Activated T-helper 1 cell treated with Interleukin-2 at 50 U/mL for 16 hours (primary cell): ENCODE measurements at places on chromosomes 4 and X.
A peak's percentile ranks its signal among the peaks of the same experiment; 100 is the strongest.

- no peak for DNase-seq
These were observed 120.3 kb downstream of the RASL11B start for GRCh38 chr4:52982255-52982945.

DNA sequence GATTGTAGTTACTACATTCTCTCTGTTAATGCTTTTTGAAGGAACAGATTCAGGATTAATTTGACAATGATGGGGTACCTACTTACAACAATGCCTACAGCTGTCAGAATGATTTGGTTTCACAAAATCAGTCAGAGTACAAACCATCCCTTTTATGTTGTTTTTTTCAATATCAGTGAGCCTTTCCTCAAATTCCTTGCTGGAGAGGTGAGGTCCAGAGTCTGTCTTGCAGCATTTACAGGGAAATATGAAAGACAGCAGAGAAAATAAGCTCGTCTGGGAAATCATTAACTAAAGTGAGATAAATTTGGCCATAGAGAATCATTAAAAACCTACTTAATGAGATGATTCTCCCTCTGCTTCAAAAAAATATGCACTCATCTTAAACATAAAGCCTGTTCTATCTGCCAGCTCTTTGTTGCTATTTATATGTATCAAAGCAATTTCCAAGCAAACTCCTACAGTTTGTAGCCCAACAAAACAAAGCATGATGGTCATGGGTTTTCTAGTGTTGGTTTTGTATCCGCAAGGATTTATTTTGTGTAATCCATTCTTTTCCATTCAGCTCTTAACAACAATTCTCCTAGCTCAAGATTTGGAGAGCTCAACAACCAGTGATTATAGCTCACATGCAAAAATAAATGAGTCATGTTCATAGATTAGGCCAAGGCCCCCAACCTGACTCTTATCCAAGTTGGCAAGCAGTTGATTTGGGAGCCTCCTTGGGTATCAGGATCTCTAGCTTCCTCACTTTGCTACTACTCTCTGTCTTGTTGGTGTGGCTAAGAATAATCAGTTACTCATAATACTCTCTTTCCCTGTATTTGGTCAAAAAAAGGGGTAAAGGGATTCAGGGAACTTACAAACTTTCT lies 222.6 kb downstream of the ENOX2 start:
- DNase-seq = no peak

- no peak for DNase-seq
These were observed 13.4 kb downstream of the CCDC158 start for GRCh38 chr4:76407440-76408119.

- no peak for DNase-seq
These were observed 227.8 kb downstream of the STIM2 start for GRCh38 chr4:27088491-27088890.

DNA sequence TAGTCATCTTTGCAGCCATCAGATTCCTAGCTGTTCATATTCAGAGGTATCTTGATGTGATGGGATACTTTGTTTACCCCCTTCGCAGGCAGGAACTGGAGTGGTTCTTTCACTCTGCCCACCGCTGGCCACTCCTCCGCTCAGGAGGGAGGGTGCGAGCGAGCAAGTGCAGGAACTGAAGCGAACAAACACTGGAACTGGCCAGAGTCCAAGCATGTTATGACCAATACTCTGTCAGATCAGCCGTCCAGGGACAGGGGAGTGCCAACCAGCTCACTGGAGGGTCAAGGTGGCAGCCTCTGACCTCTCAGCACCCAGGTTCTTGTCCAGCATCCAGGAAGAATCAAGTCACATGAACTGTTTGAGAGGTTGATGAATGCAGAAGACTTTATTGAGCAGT lies 18.0 kb upstream of the MANBA start:
- no peak for DNase-seq

DNA sequence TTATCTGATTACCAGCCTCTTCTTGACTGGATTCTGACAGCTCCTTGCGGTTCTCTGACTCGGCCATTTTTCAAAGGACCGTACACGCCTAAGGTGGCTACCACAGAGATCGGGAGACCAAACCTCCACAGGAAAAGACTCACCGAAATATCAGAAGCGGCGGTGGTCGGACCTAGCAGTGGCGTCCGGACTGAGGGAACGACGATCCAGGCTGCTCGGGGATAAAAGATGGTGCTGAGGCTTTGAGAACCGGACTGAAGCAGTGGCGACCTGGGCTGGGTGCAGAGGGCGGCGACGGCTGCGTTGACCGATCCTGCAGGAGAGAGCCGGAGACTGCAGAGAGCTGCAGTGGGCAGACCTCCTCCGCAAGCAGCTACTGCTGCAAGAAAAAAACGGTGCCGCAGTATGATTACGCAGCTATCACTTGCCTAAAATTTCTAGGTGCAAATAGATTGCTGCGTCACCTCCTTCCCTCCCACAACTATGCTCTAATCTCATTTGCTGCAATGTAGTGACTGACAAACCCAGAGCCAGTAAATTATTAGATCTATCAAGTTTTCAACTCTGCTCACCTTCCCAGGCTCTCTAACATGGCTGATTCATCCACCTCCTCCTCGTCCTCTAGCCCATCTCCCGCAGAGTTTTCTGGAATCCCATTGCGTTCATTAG lies at the start of gene NAP1L2:
Gene NAP1L2, minus strand, starts transcription at position 426 of the 669 bp plus-strand sequence. Its CDS starts 359 bp downstream, at position 67.
- DNase-seq = peak; percentile 22

GRCh38 chrX:139429913-139430312 lies 100.6 kb upstream of the F9 start:
- no peak for DNase-seq

- DNase-seq = no peak
These were observed 207.3 kb upstream of the DCAF8L1 start for GRCh38 chrX:28188526-28188925.

GRCh38 chr4:5964030-5964429 lies 54.2 kb downstream of the C4orf50 start:
- no peak for DNase-seq

GRCh38 chrX:74924449-74925224 lies 615 bp downstream of the NEXMIF start:
- DNase-seq = no peak

GRCh38 chrX:13550346-13550745 lies 19.1 kb upstream of the EGFL6 start:
- no peak for DNase-seq

- DNase-seq = no peak
These were observed 8.5 kb downstream of the POU3F4 start for GRCh38 chrX:83516597-83516996.

DNA sequence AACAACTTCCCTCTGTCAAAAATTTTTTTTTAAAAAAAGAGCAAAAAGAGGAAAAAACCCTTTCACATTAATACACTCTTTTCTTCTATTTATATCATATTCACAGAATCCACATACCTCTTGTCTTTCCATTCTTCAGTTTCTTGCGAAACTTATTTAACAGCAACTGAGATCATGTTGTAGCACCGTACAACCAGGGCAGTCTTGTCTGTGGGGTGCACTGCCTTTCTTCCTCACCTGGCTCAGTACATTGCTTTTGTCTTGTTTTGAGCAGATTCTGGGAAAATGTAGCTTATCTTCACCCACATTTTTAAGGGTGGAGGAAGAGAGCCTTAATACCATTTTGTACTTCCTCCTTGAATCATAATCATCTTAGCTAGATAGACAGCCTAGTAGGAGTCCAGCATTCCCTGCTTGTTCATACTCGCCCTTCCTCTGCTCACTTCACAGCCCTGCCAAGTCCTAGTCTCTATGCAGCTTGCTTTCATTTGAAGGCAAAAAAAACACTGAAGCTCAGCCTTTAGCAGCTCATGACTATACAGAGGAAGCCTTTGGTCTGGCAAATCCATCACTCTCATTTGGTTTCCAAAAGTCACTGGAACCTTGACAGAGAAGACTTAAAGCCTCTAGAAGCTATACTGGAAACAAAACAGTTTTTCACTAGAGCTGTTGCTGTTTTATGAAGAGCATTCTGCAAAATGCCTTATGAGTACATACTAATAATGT lies 140.6 kb upstream of the BANK1 start:
- no peak for DNase-seq

GRCh38 chrX:53587795-53588420 lies 98.6 kb downstream of the HUWE1 start:
- DNase-seq = no peak

- DNase-seq = no peak
These were observed 58.1 kb downstream of the TMEM164 start for GRCh38 chrX:110060846-110061537.

DNA sequence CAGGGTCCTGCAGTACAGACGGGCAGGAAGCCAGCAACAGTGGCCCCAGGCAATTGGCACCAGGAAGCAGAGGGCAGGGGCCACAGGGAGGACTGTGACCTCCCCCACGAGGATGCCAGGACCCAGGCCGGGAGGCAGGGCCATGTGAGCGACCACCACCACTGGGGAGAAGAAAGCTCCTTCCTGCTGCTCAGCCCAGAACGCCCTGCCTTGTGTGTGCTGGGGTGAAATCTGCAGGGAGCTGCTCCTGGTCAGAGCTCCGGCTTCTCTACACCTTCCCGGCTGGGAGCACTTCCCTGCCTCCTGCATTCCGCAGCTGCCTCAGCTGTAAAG lies 100.4 kb downstream of the HMX1 start:
- DNase-seq = no peak

DNA sequence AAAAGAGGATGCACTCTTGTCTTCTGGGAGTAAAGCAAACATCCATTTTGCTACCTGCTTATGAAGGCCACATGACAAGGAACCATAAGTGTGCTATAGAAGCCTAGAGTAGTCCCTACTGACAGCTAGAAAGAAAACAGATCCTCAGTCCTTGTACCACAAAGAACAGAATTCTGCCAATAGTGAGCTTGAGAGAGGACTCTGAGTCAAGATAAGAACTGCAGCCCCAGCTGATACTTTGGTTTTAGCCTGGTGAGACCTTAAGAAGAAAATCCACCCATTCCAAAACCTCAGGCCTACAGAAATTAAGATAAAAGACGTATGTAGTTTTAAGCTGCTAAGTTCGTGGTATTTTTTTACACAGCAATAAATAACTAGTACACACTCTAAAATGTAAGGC lies 914.6 kb downstream of the PCDH19 start:
- no peak for DNase-seq

DNA sequence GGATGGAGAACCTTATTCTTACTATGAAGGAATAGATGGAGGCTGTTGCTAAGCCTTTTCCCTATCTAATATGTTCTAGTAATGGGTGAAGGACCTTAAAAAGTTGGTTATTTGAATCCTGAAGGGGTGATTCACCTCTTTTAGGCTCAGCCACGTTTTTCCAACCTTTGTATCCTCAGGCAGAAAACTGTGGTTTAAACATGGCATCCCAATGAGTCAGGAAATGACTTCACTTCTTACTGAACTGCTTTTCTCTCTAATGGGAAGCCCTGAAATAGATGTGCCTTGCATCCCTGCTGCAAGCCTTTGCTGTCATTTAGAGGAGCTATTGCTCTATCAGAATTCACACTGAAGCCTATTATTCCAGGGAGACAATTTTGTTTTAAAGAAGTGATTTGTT lies 191.0 kb upstream of the ARX start:
- no peak for DNase-seq

- DNase-seq = no peak
These were observed 83.2 kb downstream of the SHROOM3 start for GRCh38 chr4:76518241-76518640.

DNA sequence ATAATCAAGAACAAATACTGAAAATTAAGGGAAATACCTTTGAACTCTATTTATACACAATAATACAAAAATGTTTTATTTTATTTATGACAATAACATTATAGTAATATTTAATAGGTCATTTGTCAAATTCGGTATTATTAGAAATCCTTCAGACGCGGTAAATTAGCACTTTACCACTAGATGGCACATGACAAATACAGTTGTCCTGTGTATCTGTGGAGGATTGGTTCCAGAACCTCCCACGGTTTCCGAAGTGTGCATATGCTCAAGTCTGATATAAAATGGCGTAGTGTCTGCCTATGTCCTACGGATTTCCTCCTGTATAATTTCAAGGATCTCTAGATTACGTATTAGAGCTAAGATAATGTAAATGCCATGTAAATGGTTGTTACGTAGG lies 8.1 kb upstream of the LINC00632 start:
- DNase-seq = no peak

DNA sequence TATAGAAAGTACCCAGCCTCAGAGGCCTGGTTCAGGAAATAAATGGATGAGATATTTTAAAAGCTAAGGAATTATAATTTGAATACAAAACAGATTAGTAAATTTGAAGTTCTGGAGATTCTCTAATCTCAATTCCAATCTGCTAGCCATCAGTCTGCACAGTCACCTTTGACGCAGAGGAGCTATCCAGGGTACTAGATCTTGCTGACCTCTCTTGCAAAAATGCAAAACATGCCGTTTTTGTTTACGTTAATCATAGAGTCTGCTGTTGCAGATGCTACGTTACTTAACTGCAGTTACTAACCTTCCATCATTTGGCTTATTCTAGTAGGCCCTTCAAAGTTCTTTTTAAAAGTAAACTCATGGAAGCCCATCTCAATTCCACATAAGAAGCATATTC lies 10.4 kb downstream of the CCSER1 start:
- DNase-seq = no peak

GRCh38 chr4:157591245-157591644 lies 370.7 kb downstream of the GRIA2 start:
- no peak for DNase-seq

GRCh38 chr4:85968945-85969819 lies 390.7 kb downstream of the MAPK10 start:
- DNase-seq = no peak

GRCh38 chr4:14289708-14290107 lies 662.2 kb upstream of the BOD1L1 start:
- no peak for DNase-seq

- no peak for DNase-seq
These were observed 231.3 kb downstream of the INPP4B start for GRCh38 chr4:142614621-142615323.

GRCh38 chr4:142284402-142285221 lies 561.5 kb downstream of the INPP4B start:
- no peak for DNase-seq

DNA sequence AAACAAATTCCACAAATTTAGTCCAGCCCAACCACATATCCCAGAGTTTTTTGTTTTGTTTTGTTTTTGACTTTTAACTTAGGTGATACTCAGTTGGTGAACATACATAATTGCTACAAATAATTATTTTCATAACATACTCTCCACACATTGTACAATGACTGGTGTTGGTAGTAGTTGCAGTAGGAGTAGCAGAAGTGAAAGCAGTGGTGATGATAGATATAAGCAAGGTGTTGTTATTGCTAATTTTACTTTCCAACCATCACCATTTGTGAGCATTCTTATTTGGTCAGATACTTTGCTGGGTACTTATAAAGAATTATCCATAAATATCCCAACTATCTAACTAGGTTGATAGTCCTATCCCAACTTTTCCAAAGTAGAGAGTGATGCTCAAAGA lies 47.3 kb downstream of the ARHGAP24 start:
- no peak for DNase-seq

- no peak for DNase-seq
These were observed 5.1 kb downstream of the CD40LG start for GRCh38 chrX:136652822-136653723.

DNA sequence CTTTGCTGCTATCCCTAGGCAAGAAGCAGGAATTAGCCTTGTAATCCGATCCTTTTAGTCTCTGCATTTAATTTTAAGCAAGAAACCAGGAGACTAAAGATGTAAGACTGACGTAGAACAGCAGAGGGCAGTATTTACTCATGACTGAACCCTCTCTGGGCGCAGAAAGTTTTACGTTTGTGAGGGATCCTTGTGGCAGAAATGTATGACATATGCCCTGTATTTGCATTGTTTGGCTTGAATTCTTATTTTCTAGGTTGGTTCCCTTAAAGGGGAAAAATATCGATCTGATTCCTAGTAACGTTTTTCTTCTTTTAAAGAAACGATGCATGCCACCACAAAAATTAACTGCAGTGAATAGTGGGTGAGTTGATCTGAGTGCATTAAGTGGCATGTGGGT lies 1.3 kb upstream of the FAT4 start:
- DNase-seq = no peak
